ENCODE measurements at places on chromosomes 3 and 15. TPM values are rescaled to one million over a fixed set of nuclear protein-coding genes. Genes with fewer than 3 reads are reported as not detected.

The TTLL13 gene
- under 0.01 TPM for total RNA-seq

The LDHAL6B gene
- total RNA-seq, result not detected

The DUOX2 gene
- not detected for total RNA-seq

The PATL2 gene
- 0.13 TPM for total RNA-seq

The ZNF385D gene
- total RNA-seq, result under 0.01 TPM

The EXD1 gene
- not detected for total RNA-seq

The ATP13A5 gene
- total RNA-seq, result not detected

The GOLGA8G gene
- not detected for total RNA-seq

The CKMT1A gene
- not detected for total RNA-seq

The SEMA3B gene
- total RNA-seq, result 49.4 TPM

The PLOD2 gene
- total RNA-seq, result 37.3 TPM

The BMF gene
- total RNA-seq, result 4.1 TPM

The IL20RB gene
- 0.33 TPM for total RNA-seq

The PP2D1 gene
- total RNA-seq, result not detected

The CAND2 gene
- total RNA-seq, result 13.2 TPM

The CADPS gene
- total RNA-seq, result not detected

The CHRNB4 gene
- total RNA-seq, result 0.13 TPM

The INSYN1 gene
- total RNA-seq, result 3.8 TPM

The COL6A5 gene
- total RNA-seq, result 0.89 TPM

The GOLGA6A gene
- not detected for total RNA-seq

The UROC1 gene
- total RNA-seq, result not detected

The USP50 gene
- total RNA-seq, result not detected

The ITGB5 gene
- 216 TPM for total RNA-seq

The GUCA1C gene
- 1.3 TPM for total RNA-seq

The SETD2 gene
- total RNA-seq, result 18.1 TPM

Measured in mesangial cell (primary cell).